Left renal cortex interstitium (tissue), 4 donors: ENCODE measurements at places on chromosomes 1 and 21.

DNA sequence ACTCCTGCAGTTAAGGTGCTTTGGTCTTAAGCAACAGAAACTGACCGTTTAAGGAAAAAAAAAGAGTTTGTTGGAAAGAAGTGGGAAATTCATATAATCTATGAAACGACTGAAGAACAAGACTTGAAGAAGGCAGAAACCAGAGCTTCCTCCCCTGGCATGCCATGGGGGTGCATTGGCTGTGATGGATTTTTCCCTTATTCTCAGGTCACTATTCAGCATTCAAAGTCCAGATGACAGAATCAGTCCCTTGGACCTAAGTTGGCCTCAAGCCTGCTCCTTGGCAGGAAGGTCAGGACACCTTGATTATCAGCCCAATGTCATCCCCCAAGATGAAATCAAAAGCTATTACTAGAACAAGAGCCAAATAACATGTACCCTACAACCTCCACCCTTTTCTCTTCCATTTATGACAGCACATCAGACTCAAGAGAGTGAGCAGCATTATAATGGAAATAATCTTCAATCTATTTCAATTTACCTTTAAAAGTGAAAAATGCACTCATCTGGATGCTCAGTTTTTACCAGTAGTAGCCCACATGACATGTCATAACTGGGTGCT lies 15.8 kb upstream of the TMEM9 start:
- DNase-seq: no peak

GRCh38 chr1:44048532-44049215 lies 17.4 kb upstream of the SLC6A9 start:
- no peak for DNase-seq

DNA sequence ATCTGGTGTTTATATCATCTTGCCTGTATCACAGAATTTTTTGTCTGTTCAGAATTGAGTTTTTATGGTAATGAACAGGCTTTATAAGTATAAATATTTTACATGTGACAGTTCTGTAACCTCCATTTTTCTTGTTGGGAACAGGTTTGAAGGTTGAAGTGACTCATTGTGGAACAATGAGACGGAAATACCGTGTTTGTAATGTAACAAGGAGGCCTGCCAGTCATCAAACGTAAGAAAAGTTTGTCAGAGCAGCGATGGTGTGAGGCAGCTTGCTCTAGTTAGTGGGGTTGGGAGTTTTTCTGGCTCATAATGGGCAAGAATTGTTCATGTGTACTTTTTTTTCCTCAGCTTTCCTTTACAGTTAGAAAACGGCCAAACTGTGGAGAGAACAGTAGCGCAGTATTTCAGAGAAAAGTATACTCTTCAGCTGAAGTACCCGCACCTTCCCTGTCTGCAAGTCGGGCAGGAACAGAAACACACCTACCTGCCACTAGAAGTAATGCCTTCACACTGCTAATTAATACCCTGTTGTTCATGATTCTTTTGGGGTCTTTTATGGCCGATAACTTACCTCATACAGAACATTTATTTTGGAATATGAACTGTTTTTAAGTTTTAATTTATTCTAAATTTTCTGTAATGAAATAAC lies 75.2 kb upstream of the TEKT2 start:
- no peak for DNase-seq

DNA sequence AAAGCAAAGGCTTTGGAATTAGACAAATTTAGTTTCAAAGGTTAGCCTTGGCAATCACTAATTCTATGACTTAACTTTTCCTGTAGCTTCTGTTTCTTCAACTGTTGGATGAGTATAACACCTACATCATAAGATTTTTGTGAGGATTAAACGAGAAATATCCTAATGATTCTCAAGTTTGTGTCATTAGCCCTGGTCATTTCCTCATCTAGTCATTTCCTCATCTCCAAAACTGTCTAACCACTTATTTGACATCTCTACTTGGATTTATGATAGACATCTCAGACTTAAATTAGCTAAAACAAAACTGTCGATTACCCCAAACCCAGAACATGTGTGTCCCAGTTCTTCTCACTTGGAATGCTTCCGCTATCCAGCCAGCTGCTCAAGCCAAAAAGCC lies 80.2 kb upstream of the CHODL start:
- DNase-seq: no peak

GRCh38 chr1:164618202-164618564 lies 59.2 kb downstream of the PBX1 start:
- no peak for DNase-seq

DNA sequence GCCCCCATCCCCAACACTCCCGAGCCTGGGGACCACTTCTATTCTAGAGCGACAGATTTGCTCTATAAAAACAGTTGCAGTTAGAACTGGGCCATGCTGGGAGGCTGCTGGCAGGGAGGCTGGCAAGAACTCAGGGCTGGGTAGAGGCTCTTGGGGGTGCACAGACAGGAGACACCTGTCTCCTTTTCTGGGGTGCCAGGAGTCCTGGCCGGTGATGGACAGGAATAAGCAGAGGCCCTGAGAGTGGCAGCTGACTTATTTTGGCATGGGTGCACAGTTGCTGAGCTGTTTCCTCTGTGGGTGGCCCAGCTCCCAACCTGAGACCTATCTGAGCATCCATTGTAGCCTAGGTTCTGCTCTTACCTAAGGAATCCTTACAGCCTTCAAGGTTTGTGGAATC lies 39.2 kb upstream of the TMPRSS2 start:
- DNase-seq: no peak

DNA sequence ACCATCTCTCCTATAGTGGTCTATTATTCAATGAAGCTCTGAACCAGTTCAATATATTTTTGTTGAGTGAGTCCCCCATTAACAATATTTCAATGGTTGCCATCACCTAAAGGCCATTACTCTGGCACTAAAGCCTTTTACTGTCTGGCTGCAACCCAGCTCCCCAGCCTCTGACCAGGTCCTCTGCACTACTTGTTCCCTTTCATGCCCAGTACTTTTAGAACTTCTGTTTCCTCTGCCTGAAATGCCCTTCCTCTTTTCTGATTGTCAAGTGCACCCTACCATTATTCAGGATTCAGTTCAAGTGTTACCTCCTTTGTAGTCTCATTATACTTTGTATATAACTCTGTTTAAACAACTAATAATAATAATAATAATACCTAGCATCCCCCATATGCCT lies 30.4 kb upstream of the ZFYVE9 start:
- DNase-seq: no peak

DNA sequence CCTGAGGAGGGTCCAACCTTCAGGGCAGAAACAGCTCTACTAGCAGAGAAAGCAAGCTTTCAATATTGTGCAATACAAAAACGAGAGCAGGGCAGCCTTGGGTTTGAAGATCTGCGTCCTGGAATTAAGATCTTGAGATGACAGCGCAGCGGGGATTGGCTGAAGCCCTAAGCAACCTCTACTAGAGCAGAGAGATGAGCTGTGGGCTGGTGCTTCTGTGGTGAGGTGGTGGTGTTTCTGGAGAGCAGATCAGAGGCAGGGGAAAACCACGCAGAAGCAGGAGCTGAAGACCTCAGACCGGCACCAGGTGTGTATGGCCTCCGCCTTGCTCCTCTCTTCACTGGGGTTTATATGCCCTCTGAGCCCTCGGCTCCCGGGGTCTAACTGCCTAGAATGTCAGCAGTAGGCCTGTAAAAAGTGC lies 12.5 kb downstream of the TRAF3IP3 start:
- DNase-seq: no peak

DNA sequence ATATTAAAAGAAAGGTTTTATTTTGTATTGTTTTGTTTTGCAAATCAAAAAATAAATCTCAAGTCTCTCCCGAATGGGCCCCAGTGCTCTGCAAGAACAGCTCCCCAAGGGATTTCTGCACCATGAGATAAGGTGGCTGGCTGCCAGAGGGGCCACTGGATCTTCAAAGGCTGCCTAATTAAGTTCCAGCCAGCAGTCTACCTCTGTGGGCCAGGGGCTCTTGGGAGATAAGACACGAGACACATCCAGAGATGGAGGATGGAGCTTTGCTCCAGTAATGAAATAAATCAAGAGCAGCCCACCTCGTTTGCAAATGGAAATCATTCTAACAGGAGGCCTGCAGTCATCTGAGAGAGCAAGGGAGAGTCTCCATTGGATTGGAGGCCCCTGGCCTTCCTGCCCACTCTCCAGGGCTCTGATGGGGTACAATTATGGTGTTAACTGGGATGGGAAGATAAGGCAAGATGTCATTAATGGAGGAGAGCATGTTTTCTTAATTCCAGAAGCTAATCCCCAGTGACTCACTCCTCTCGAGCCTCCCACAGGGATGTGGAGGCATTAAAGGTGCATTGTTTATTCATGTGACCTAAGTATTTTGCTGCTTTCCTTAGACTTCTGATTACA lies 155.2 kb upstream of the KAZN start:
- DNase-seq: no peak

DNA sequence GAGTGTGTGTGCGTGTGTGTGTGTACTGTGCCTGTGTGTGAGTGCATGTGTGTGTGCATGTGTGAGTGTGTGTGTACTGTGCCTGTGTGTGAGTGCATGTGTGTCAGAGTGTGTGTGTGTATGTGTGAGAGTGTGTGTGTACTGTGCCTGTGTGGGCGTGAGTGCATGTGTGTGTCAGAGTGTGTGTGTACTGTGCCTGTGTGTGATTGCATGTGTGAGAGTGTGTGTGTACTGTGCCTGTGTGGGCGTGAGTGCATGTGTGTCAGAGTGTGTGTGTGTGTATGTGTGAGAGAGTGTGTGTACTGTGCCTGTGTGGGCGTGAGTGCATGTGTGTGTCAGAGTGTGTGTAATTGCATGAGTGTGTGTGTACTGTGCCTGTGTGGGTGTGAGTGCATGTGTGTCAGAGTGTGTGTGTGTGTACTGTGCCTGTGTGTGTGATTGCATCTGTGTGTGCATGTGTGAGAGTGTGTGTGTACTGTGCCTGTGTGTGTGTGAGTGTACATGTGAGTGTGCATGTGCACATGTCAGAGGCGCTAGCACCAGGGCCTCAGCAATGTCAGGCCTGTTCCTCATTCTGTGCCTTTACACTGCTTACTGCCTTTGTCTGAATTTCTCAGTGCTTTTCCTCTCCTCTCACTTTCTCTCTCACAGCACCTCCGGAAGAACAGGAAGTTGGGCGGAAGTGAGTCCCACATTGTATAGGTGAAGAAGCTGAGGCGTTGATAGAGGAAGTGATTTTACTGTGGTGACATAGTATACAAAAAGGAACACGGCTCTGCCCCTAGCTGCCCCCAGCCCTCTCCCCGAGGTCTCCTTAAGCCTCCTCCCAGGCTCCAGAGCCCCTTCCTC lies 4.9 kb downstream of the SLC5A9 start:
- no peak for DNase-seq

GRCh38 chr1:24374891-24375786 lies 38.4 kb downstream of the STPG1 start:
- no peak for DNase-seq

GRCh38 chr1:67687649-67688048 lies 2.6 kb downstream of the GADD45A start:
- DNase-seq: no peak

DNA sequence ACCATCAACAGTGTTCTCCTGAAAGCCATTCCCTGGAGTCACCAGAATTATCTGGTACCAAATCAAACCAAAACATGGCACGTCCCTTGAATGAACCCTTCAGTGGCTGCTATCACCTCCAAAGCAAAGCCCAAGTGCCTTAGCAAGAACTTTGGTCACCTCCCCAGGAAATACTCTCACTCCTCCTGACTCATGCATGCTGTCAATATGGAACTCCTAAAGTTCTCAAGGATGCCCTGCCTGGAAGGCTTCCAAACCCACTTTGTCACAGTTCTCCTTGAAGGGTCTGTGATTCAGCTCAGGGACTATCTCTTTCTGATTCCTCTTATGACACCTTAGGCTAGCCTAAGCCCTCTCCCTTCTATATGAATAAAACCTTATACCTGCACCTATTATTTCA lies 146.1 kb upstream of the RUNX1 start:
- DNase-seq: no peak

DNA sequence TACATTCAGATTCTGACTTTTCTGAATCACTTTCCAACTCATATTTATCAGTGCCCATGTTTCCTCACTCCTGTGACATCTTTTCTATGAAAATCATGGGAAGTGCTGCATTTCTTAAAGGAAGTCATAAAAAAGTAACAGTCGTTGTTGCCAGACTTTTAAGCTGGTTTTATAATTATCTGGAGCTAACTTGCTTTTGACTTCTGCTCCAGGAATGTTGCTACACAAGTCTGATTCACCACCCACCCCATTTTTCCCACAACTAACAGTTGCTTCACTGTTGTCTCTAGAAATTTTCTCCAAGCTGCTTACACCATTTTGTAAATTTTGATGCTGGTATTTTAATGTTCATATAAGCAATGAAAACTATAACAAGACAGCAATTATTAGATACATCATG lies 12.2 kb downstream of the FCRLB start:
- DNase-seq: no peak

- DNase-seq: no peak
Observed at GRCh38 chr1:93244298-93245069, 64.0 kb downstream of the CCDC18 start.
